ENCODE measurements at places on chromosomes 1 and 21. TPM values are rescaled to one million over a fixed set of nuclear protein-coding genes. Genes with fewer than 3 reads are reported as not detected.

- no peaks in the 10 kb centered on the region for H3K27me3 ChIP-seq
- no peak for DNase-seq
- H3K27ac ChIP-seq, result no peak overlapping the region
- H3K4me3 ChIP-seq, result no peak overlapping the region
Observed at GRCh38 chr1:183711741-183712361, 58.7 kb upstream of the APOBEC4 start.

Gene CATSPERE
- polyA plus RNA-seq, result 0.17 TPM

- H3K4me1 ChIP-seq, result peaks cover 11% of the 10 kb centered on the region
- H3K27ac ChIP-seq, result no peak overlapping the region
- DNase-seq, result peak; percentile 20
- H3K4me3 ChIP-seq, result no peak overlapping the region
- no peaks in the 10 kb centered on the region for H3K27me3 ChIP-seq
- no peaks in the 10 kb centered on the region for H3K36me3 ChIP-seq
Observed at GRCh38 chr1:157363660-157364140, 188.6 kb downstream of the FCRL5 start.

Gene PGBD5
- not detected for polyA plus RNA-seq

- H3K4me1 ChIP-seq, result no peaks in the 10 kb centered on the region
- no peak overlapping the region for H3K4me3 ChIP-seq
- no peaks in the 10 kb centered on the region for H3K36me3 ChIP-seq
Observed at GRCh38 chr21:34953950-34954349, 95.2 kb downstream of the RUNX1 start.

DNA sequence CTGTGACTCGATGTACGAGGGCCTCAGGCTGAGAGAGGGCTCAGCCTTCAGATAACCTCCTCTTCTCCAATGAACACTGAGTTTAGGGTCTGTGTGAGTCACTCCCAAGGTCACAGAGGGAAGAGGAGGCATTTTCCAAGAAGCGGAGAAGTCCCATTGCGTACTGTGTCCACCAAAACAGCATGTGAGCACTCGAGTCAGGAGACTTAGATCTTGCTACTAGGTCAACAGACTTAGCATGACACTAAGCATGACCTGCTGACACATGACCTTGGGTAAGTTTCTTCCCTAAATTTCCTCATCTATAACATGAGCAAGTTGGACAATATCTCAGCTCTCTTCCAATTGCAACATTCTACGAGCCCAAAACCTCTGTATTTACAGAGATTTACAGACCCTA is 68.0 kb downstream of the PLPP3 start:
- no peak overlapping the region for H3K27ac ChIP-seq
- H3K4me1 ChIP-seq, result peaks cover 6% of the 10 kb centered on the region
- no peaks in the 10 kb centered on the region for H3K36me3 ChIP-seq
- no peaks in the 10 kb centered on the region for H3K27me3 ChIP-seq
- DNase-seq, result no peak

- no peak overlapping the region for H3K27ac ChIP-seq
- H3K27me3 ChIP-seq, result no peaks in the 10 kb centered on the region
- no peaks in the 10 kb centered on the region for H3K36me3 ChIP-seq
Observed at GRCh38 chr1:67803380-67804279, 29.6 kb downstream of the GNG12 start.

DNA sequence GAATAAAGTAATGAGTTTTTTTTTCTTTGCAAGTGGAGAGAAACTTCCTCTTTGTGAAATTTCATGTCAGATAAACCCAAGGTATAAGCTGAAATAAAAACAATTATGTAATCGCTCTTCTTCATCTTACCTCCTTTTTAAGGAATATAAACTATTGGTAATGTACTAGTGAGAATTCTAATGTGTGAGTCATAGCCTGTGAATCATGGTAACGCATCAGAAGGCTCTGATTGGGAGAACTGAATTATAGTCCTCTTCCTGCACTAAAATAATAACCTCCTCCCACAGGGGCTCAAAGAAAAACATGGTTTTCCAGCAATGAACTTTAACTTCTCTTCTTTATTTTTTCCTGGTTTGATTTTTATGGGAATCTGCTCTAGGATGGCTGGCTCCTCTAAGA is 57.1 kb upstream of the COX20 start:
- DNase-seq, result no peak
- H3K4me1 ChIP-seq, result no peaks in the 10 kb centered on the region
- H3K36me3 ChIP-seq, result no peaks in the 10 kb centered on the region
- no peak overlapping the region for H3K27ac ChIP-seq
- H3K4me3 ChIP-seq, result no peak overlapping the region
- H3K27me3 ChIP-seq, result no peaks in the 10 kb centered on the region

Gene SPTA1
- not detected for polyA plus RNA-seq

Gene IFI44
- 37.7 TPM for polyA plus RNA-seq

Gene RALGPS2
- 0.13 TPM for polyA plus RNA-seq

DNA sequence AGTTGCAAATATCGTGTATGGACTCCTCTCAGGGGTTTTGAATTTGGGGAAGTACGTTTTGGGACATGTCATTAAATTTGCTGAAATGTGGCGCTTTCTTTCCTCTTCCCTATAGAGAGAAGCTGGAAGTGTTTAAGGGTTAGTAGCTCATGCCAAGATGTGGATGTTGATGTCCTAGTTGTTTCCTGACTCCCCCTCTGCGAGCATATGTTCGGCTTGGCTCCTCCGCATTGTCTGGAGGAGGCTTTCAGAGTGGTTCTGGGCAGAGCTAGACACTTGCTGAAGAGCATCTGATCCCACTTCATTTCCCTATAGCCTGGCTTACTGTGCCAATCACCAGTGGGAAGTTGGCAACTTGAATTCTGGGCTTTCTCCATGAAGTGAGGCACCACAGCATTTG is 347.4 kb upstream of the B3GALT2 start:
- H3K27ac ChIP-seq, result no peak overlapping the region
- no peak for DNase-seq
- no peaks in the 10 kb centered on the region for H3K27me3 ChIP-seq
- no peaks in the 10 kb centered on the region for H3K36me3 ChIP-seq
- peaks cover 13% of the 10 kb centered on the region for H3K4me1 ChIP-seq

- no peaks in the 10 kb centered on the region for H3K36me3 ChIP-seq
- H3K27me3 ChIP-seq, result no peaks in the 10 kb centered on the region
- no peak for DNase-seq
- no peak overlapping the region for H3K4me3 ChIP-seq
- no peak overlapping the region for H3K27ac ChIP-seq
- H3K4me1 ChIP-seq, result no peaks in the 10 kb centered on the region
Observed at GRCh38 chr1:172167796-172168596, 252.5 kb upstream of the C1orf105 start.

DNA sequence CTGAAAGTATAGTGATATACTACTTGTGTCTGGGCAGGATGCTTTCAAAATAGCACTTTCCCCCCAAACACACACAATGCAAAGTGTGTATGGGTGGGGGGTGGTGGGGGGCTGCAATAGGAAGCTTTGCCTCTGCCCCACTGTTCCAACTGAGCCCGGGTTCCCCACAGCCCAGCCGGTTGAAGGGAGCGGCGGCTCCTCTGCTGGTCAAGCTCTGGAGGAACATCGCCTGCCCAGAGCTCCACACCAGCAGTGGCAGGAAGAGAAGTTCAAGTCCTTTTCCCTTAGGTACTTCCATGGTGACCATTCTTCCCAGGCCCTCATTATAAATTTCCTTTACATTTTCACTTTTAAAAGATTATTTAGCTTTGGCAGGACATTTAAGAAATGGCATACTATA is 74.9 kb downstream of the CAPZB start:
- H3K4me1 ChIP-seq, result peaks cover 16% of the 10 kb centered on the region
- no peak overlapping the region for H3K27ac ChIP-seq
- peaks cover 15% of the 10 kb centered on the region for H3K36me3 ChIP-seq
- H3K27me3 ChIP-seq, result no peaks in the 10 kb centered on the region
- no peak for DNase-seq

- H3K4me1 ChIP-seq, result no peaks in the 10 kb centered on the region
- H3K4me3 ChIP-seq, result no peak overlapping the region
- DNase-seq, result no peak
- no peak overlapping the region for H3K27ac ChIP-seq
- no peaks in the 10 kb centered on the region for H3K27me3 ChIP-seq
Observed at GRCh38 chr1:33624991-33625870, 152.8 kb downstream of the ZSCAN20 start.

DNA sequence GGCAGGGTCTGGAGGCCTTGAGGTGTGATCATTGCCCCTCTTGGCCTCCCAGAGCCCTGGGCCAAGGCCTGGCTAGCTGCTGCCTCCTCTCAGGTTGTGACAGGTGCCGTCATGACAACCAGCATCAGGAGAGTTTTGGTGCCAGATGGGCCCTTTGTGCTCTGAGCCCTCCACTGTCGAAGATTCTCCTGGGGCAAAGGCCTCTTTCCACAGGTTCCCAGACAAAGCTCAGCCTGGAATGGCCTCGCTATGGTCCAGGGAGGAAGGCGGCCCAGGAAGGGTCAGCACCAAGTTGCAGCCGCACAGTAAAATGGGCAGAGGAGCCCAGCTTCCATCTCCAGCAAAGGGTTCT is 78.4 kb downstream of the ALPL start:
- no peak for DNase-seq
- H3K4me1 ChIP-seq, result no peaks in the 10 kb centered on the region
- no peak overlapping the region for H3K27ac ChIP-seq
- H3K4me3 ChIP-seq, result no peak overlapping the region
- no peaks in the 10 kb centered on the region for H3K36me3 ChIP-seq

Gene HENMT1
- polyA plus RNA-seq, result 13.0 TPM

Gene DNAI4
- polyA plus RNA-seq, result 0.20 TPM

GRCh38 chr1:112634367-112634766 is 14.7 kb downstream of the CAPZA1 start:
- H3K36me3 ChIP-seq, result no peaks in the 10 kb centered on the region
- peaks cover 29% of the 10 kb centered on the region for H3K4me1 ChIP-seq
- peak overlapping the region; percentile 78 for H3K27ac ChIP-seq
- no peak for DNase-seq
- no peak overlapping the region for H3K4me3 ChIP-seq

GRCh38 chr1:57450981-57451380 is 27.1 kb upstream of the DAB1 start:
- H3K4me1 ChIP-seq, result no peaks in the 10 kb centered on the region
- H3K27me3 ChIP-seq, result no peaks in the 10 kb centered on the region
- H3K4me3 ChIP-seq, result no peak overlapping the region
- no peaks in the 10 kb centered on the region for H3K36me3 ChIP-seq

GRCh38 chr1:46580140-46580903 is 23.7 kb downstream of the MKNK1 start:
- no peaks in the 10 kb centered on the region for H3K4me1 ChIP-seq
- DNase-seq, result no peak
- no peak overlapping the region for H3K27ac ChIP-seq
- H3K36me3 ChIP-seq, result peaks cover 2% of the 10 kb centered on the region
- H3K27me3 ChIP-seq, result no peaks in the 10 kb centered on the region
- H3K4me3 ChIP-seq, result no peak overlapping the region

- no peak for DNase-seq
- H3K4me1 ChIP-seq, result no peaks in the 10 kb centered on the region
- peaks cover 3% of the 10 kb centered on the region for H3K27me3 ChIP-seq
- no peaks in the 10 kb centered on the region for H3K36me3 ChIP-seq
- no peak overlapping the region for H3K4me3 ChIP-seq
Observed at GRCh38 chr21:42160111-42160721, 58.7 kb upstream of the ABCG1 start.

Gene ATP1A4
- 0.63 TPM for polyA plus RNA-seq

DNA sequence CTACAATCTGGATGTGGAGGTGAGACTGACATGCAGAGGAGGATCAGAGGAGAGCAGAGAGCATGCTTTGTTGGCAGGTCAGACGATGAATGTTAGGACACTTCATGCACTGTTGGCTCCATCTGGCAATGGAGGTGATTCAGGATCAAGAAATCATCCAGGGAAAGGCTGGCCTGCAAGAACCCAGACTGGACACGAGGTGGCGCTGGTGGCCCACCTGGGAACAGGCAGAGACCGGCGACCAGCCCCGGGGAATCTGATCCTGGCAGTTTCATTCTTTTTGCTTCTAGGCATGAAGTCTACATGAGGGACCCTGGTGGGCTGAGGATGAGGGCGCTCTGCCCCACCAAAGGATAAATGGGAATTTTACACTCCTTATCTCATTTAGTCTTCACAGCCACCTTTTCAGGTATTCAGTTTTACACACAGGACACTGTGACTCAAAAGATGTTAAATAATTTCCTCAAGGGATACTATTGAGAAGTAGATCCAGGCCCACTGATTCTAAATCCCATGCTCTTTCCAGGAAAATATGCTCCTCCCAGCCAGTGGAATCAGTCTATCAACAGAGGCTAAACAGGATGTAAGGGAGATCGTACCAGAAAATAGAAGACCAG is 26.2 kb upstream of the SCMH1 start:
- H3K4me3 ChIP-seq, result no peak overlapping the region
- no peaks in the 10 kb centered on the region for H3K36me3 ChIP-seq
- no peak for DNase-seq
- no peak overlapping the region for H3K27ac ChIP-seq
- no peaks in the 10 kb centered on the region for H3K27me3 ChIP-seq
- no peaks in the 10 kb centered on the region for H3K4me1 ChIP-seq

- H3K4me3 ChIP-seq, result no peak overlapping the region
- H3K27me3 ChIP-seq, result no peaks in the 10 kb centered on the region
- no peak overlapping the region for H3K27ac ChIP-seq
- H3K4me1 ChIP-seq, result no peaks in the 10 kb centered on the region
- no peaks in the 10 kb centered on the region for H3K36me3 ChIP-seq
Observed at GRCh38 chr21:31409831-31410487, 65.9 kb upstream of the TIAM1 start.

DNA sequence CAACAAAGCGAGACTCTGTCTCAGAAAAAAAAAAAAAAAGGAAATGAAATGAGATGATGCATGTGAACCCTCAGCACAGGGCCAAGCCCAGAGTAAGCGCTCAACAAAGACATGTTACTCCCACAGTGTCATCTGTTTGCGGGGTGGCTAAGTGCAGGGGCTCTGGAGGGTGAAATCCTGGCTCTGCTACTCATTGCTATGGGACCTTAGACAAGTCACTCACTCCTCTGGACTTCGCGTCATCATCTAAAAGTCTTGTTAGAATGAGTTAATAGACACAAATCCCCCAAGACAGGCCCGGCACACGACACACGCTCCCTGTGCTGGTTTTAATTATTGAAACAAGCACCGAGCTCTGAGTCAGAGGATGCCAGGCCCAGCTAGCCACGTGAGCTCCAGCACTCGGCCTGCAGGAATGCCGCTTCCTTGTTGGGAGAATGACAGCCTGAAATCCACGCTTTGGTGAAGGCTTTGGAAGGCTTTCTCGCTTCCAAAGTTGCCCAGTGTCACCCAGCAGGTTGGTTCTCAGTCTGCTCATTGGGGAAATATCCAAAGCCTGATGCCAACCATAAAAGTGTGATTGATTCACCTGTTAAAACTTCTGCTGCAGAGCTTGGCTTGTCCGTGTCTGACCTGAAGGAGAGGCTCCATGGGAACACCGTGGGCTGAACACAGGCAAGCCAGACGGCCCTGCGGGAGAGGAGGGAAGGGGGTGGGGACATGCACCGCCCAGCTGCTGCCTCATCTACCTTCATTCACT is 36.7 kb upstream of the TARDBP start:
- no peak overlapping the region for H3K27ac ChIP-seq
- no peaks in the 10 kb centered on the region for H3K36me3 ChIP-seq
- no peak for DNase-seq
- H3K4me3 ChIP-seq, result no peak overlapping the region

Gene CLCA1
- not detected for polyA plus RNA-seq

Measured in GM12878 (cell line).